ENCODE measurements at places on chromosomes 4 and X.
A peak's percentile ranks its signal among the peaks of the same experiment; 100 is the strongest.

GRCh38 chrX:96621811-96622210 is 62.8 kb upstream of the DIAPH2 start:
- no peak for DNase-seq

DNA sequence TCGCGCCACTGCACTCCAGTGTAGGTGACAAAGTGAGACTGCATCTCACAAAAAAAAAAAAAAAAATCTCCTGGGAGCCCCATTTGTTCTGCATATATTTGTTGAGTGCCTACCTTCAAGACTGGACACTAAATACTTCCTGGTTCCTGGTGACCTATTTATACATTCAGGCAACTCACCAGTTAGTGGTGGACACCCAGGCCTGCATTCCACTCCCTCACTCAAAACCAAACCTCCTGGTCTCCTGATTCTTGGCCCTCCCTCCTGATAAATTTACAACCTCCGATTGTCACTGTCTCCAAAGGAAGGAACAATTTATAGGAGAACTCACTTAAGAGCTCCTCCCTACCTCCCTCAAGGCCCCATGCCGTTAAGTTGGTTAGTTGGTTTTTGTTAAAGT is 3.1 kb downstream of the SYAP1 start:
- no peak for DNase-seq

DNA sequence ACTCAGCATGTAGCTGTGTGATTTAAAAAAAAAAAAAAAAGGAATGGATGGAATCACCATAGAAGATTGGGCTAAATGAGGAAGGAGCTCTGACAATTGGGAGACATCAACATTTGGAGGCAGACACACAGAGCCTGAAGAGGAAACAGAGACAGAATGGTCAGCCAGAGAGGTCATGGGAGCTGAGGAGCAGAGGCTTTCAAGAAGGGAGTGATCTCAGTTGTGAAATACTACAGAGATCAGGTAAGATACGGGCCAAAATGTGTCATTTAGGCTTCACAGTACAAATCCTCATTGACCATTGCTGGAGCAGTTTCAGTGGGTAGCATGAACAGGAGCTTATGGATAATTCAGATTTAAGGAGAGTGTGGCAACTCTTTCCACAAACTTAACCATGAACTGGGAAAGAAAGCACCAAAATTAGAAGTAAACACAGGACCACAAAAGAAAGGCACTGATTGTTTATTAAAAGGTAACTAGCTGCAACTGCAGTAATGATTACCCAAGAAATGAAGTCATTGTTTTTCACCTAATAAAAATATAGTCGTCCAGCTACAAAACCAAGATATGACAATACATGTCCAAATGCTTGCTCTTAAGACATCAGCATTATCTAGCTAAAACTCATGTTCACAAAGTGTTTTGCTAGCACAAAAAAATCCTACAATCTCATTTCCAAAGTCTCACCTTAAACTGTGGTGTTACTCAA is 203.2 kb downstream of the DHX15 start:
- no peak for DNase-seq

GRCh38 chrX:31302573-31303075 is 230.8 kb upstream of the FTHL17 start:
- no peak for DNase-seq

DNA sequence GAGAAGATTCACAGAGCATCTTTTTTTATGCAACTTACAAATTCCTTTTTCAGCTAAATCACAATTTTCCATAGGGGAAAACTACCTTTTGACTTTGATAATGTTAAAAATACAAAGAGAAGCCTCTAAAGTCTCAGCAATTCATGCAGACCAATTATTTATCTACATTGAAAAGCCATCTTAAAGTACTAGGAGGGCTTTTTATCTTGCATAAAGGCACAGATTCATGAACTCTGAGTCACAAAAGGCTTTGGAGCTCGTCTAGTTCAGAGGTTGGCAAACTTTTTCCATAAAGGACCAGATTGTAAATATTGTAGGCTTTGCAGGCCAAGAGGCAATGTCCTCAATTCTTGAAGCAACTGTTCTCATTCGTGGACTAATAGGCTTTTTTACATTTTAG is 210.4 kb upstream of the HDX start:
- no peak for DNase-seq

GRCh38 chr4:32840461-32841189 is 2120.5 kb downstream of the PCDH7 start:
- DNase-seq = no peak

DNA sequence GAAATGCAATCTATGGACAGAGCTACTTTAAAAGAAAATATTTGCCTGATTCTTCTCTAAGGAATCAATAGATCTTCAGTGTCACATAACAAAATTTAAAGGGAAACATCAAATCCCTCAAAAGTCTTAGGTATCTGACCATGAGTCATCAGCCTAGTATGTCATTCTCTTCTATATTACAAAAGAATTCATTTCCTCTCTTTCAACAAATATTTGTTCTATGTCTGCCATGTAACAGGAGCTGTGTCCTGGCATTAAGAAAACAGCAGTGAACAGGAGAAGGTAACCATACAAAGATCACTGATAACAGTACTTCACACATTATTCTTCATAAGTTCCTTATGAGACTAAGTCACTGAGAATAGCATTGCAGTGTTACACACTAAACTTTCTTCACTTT is 243.6 kb upstream of the DKK2 start:
- DNase-seq = no peak

DNA sequence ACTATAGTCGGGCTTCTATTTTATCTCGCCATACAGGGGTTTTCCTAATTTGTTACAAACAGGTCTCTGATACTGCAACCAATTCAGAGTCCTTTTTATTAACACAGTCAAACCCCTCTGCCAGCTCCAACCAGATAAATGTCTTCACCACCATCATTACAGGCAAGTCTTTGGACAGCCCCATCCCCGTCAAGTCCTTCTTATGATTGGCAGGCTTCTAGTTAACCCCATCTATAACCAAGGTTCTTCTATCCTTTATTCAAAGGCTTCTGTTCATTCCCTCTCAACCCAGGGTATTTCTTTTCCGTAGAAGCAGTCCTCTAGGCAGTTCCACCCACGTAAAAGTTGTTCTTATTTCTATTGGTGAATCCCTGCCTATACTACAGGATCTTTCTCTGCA is 29.9 kb upstream of the FOXR2 start:
- no peak for DNase-seq

- no peak for DNase-seq
Observed at GRCh38 chrX:40734971-40735324, 394 bp downstream of the MED14 start.

GRCh38 chrX:2829469-2830246 is 928 bp downstream of the GYG2 start:
- DNase-seq = no peak

DNA sequence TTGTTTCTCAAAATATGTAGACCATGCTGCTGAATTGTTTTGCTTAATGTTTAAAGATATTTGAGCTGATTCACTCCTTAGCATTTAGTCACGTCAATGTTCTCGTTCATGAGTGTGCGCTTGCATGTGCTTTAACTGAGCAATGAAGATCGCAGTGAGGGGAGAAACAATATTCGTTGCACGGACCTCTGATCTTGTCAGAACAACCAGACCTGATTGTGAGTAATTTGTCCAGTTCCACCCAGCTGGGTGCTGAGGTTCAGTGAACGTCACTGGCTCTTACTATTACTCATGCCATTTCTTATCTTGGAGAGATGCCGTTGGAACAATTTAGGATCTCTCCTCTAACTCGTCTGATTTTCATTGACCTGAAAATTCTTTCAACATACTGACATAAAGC is 15.0 kb upstream of the PRKX start:
- DNase-seq = no peak

GRCh38 chrX:39957816-39958566 is 139.8 kb downstream of the BCOR start:
- DNase-seq = no peak

DNA sequence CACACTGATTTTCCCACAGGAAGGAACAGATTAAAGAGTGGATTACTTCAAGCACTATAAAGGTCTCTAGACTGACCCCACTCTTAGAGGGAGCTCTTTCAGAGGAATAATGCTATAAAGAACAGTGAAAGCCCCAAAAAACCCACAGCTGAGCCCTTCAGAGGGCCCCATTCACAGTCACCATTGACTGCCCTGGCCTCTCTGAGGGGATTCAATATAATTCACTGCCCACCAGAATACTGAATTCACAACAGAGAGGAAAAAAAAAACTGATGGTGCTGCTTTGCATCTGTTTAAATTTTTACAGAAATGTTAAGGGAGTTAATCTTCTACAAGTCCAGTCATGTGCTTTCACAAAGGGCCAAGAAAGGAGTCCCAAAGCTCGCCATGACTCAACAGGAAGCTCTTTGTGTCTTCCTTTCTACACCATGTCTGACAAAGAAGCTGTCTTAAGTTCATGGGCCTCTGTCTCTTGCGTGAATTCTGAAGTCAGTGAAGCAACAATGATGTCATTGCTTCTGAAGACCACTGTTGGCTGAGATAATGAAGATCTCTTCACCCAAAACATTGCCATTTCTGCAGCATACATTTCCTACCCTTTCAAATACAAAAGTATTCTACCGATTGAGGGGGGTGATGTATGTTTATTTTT is 174.9 kb downstream of the ADAMTS3 start:
- DNase-seq = no peak

GRCh38 chrX:85561231-85561630 is 181.8 kb upstream of the POF1B start:
- no peak for DNase-seq

DNA sequence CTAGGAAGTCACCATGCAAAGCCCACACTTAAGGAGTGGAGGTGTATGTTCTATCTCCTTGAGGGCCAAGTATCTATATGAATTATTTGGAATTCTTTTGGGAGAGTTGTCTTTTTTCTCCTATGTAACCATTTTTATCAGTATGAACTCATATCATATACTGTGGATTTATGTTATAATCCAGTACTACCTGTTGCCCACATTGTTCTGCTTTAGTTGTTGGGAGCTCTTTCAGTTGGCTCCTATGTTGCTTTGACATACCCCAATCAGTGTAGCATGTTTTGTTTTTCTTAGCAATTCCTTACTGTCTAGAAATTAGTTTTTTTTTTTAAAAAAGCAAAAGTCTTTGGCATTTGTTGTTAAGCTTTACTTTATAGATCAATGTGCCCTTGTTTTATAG is 13.0 kb downstream of the UCHL1 start:
- DNase-seq = no peak

DNA sequence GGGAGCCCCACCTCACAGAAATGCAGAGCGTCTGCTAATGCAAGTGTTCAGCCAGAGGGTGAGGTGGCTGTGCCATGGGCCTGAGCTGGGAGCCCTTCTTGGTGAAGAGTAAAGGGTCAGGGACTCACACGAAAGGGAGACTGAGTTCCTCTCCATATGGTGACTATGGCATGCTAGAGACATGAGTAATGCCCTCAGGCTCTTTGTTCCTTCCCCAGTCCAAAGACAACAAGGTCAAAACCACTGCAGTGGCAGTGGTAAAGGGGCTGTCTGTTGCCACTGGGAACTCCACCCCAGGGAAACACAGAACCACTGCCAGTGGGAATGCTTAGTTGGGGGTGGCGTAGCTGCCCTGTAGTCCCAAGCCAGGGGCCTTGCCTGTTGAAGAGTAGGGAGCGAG is 22.4 kb downstream of the RAB40AL start:
- no peak for DNase-seq

DNA sequence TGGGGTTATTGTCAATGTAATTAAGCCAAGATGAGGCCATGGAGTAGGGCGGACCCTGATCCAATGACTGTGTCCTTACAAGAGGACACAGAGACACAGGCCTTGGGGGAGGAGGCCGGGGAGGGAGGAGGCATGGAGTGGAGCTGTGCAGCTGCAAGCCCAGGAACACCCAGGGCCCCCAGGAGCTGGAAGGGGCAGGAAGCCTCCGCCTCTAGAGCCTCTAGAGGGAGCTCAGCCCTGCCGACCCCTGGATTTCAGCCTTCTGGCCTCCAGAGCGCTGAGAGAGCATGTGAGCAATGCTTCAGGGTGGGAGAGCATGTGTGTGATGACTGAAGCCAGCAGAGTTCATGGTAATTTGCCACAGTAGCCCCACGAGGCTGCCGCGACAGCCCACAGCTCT is 234.6 kb downstream of the AFAP1 start:
- DNase-seq = no peak

DNA sequence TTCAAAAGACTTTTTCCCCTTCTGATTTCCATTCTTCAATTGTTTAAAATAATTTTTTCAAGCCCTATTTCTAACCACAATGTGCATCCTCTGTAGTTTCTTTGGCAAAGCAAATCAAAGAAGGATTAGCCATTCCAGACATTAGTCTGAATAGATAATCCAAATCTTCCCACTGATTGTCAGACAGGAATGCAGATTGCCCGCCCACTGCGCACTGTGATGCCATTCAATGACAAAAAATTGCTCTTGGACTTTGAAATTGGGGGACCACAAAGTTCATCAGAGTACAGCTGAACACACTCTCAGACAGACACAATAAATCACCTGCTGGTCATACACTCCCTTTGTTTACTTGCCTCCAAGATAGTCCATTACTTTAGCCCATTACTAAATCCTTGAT is 216.5 kb upstream of the DKK2 start:
- no peak for DNase-seq

- DNase-seq = no peak
Observed at GRCh38 chrX:2387614-2388239, 113.0 kb downstream of the DHRSX start.

- no peak for DNase-seq
Observed at GRCh38 chr4:8391972-8392371, 48.6 kb downstream of the ACOX3 start.

DNA sequence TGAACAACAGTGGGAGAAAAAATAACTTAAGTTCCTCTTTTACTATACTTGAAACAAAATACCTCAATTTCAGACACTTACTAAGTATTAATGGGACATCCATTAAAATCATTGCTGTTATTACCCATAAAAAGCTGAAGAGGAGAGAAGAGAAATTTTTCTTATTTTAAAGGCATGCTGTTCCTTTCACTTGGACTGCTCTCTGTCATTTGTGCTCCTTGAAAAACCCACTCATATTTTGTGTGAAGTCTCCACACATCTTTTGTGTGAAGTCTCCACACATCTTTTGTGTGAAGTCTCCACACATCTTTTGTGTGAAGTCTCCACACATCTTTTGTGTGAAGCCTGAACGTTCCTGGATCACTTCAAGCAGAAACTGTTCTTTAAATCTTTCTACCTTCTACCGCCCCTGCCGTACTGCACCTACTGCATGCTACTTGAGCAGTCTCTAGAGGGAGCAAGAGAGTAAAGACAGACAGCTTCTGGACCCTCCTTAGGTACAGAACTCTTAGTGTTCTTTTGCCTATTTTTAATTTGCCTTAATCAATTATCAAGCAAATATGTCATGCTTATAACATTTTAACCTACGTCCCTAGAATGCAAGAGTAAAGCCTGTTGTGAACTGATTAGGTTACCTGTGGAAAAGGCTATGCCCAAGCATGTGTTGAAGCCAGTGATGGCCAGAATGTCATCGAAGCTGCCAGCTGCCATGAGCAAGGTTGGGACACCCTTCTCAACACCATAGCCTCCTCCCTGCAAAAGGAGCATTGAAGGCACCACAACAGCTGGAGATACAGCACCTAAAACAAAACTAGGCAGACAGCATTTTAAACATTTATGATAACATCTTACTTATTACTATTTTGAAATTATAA is 27.1 kb upstream of the SLC9B1 start:
- peak; percentile 5 for DNase-seq

All from hematopoietic multipotent progenitor cell (in vitro differentiated cells).